Stimulated activated CD4-positive, alpha-beta T cell treated with anti-CD3 and anti-CD28 coated beads, Interleukin-1b, Interleukin-23, amount 100 ng/mL, for 4 hours (primary cell): ENCODE measurements at places on chromosomes 6 and 20.

- no peak for DNase-seq
Observed at GRCh38 chr20:60868316-60868891, 383.7 kb upstream of the CDH4 start.

GRCh38 chr6:150238846-150239407 is 96.1 kb downstream of the PPP1R14C start:
- DNase-seq = no peak

GRCh38 chr20:37711001-37711400 is 17.2 kb downstream of the CTNNBL1 start:
- DNase-seq = no peak

DNA sequence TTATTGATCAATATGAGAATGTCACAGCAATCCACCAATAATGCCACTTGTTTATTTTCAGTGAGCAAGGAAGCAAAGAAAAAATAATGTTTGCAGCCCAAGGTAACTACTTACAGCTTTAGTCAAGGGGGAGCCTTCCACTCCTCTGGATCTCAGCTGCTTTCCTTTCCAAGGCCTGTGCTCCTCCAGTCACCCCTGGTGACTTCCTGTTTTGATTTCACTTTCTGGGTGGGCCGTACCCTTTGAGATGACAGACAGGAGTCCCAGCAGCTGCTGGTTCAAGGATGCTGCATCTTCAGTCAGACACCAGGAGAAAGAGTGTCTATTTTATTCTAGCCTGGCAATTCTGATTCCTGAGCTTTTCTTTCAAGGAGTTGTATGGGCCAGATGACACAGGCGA is 5.6 kb upstream of the VNN2 start:
- peak; percentile 8 for DNase-seq

DNA sequence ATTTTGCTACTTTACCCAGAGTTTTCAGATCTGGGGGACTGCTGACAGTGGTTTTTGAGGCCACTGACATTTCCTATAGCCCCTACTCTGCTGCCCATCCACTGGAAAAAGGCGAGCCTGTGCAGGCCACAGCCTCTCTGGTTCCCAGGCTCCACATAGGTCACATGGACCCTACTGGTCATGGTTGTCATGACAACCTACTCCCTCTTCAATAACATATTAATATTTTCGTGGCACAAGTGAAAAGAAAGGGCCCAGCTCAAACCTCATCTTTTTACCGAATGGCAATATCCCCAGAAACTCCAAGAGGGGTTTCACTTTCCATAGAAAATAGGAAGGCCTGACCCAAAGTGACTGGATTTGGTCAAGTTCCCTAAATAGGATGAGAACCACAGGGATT is 11.0 kb upstream of the FOXO3 start:
- no peak for DNase-seq

DNA sequence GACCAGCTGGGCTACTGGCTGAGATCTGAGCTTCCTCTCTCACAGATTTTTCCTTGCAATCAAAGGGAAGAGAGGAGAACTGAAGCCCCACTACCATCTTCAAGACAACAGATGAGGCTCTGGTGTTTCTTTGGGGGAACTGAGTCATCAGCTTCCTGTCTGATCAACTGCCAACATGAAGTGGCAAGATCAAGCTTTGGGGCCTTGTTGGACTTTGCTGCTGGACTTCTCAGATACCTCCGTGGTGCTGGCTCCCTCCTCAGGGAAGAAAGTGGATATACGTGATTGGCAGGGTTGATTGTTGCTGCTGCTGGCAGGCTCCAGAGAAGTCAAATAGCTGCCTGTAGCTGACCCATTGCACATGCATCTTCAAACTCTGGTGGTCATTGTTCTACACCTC is 3.6 kb upstream of the TOX2 start:
- no peak for DNase-seq

GRCh38 chr6:110341663-110342596 is 16.2 kb downstream of the METTL24 start:
- no peak for DNase-seq

DNA sequence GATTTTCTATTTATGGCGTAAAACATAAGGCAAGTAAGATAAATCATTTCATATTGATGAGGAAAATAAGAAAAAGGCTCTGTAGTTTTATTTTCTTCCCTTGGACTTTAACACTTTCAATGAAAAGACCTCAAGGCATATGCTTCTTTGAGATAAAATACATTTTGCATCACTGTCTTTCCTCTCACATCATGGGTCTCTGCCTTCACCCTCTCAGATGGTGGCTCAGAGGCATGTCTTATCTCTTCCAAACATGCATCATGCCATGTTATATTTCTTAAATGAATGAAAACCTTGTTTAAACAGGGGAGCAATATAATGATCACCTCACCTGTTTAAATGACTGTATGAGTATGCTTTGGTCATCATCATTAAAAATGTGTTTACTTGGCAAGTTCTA is 59.3 kb downstream of the PRL start:
- no peak for DNase-seq

- DNase-seq = no peak
Observed at GRCh38 chr6:140319209-140319608, 944.8 kb upstream of the CITED2 start.

- DNase-seq = no peak
Observed at GRCh38 chr6:139920776-139921100, 546.3 kb upstream of the CITED2 start.

DNA sequence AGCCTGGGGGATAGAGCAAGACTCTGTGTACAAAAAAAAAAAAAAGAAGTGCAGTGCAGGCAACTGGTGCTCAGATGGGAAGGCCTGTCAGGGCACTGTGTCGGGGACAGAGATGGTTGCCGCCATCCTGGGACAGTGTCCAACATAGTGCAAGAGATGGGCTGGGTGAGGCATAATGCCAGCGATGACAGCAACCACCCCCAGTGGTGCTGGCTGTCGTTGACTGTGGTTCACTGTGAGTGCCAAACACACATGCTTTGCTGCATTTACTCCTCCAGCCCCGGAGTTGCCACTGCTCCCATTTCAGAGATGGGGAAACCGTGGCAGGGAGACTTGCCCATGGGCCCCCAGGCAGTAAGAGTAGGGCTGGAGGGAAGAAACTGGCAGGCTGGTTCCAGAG is 5.2 kb upstream of the C20orf203 start:
- DNase-seq = no peak

- DNase-seq = no peak
Observed at GRCh38 chr20:62677678-62678077, 31.0 kb upstream of the NTSR1 start.

GRCh38 chr6:18514180-18514579 is 127.0 kb downstream of the RNF144B start:
- no peak for DNase-seq

DNA sequence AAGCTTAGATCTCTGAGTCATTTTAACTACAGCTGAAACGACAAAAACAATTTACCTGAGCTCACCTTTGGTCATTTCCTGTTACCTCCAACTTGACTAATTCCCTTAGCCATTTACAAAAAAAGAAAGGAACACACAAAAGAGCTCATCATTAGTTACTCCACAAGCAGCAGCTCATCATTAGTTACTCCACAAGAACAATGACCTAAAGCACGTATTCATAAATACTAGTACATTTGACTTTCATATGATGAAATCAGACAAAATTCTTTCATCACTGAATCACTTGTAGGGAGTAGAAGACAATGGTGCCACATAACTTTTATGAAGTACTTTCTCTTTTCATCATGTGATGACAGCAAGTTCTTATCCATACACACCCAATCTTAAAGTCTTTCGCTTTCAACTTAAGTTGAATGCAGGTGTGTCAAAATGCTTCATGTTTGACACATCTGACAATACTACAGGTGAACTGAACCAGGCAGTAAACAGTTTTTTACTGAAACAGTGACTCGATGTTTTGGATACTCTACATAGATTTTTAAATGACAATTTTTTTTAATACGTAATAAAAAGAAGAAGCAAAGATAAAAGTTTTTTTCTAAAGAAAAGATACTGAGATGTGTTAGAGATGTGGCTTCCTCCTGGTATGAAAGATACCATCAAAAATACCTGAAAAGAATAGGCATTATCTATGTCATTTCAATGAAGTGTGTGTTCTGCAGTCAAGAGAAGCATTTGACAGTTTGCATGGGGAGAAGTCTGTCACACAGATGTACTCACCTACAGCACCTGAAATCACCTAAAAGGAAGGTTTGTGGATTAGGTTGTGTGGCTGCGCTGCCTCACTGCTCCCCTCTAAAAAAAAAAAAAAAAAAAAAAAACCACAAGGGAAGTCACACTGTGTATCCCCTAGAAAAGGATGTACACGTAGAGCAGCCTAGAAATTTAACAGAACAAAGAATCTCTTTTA is 109.1 kb downstream of the PRDM1 start:
- no peak for DNase-seq

GRCh38 chr20:46222521-46223007 is 85.7 kb downstream of the CDH22 start:
- no peak for DNase-seq

DNA sequence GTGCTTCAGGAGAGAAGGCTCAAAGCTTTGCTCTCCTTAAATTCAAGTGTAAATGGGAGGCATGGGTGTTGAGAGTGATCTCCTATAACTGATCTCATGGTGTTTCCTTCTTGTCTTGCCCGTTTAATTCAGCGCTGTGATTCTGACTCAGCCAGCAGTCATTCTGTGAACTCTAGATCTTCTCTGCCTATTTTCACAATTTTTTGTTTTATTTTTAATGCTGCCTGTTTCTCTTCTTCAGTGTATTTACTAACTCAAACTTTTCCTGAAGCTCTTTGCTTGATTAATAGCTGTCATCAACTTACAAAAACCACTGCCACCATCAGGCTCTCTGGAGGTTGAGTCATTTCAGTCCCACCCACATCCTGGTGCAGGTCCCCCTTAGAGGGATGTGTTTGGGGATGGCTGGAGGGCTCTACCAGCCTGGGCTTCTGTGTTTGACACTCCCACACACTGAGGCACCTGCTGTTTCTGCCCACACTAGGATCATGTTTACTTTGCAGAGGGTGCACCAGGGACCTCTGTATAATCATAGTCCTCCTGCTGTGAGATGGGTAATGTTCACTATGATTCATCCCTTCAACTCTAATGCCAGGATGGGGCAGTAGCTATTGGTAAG is 94.0 kb downstream of the SHLD1 start:
- peak; percentile 19 for DNase-seq
